Stimulated activated CD4-positive, alpha-beta T cell treated with anti-CD3 and anti-CD28 coated beads, Interleukin-4, amount 100 ng/mL, for 1 hour (primary cell): ENCODE measurements at places on chromosomes 3 and 15.

DNA sequence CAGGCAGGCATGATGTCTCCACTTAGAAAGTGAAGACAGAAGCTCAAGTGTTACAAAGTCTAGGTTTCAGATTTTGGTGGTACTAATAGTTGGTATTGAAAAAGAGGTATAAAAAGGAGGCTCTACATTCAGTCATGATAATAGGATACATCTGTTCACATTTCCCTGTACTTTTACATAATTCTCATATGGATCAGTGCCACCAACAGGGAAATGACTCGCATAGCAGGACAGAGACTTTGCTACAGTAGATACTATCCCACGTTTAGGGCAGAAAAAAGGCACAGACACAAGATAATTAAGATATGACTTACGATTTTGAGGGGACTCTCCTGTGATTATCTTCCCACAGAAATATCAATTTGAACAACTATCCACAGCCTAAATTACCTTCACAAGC is 1062.9 kb upstream of the EPHA6 start:
- no peak for DNase-seq

- DNase-seq, result no peak
Measured at GRCh38 chr3:66703501-66703900, 202.7 kb upstream of the LRIG1 start.

- no peak for DNase-seq
Measured at GRCh38 chr15:57251941-57252340, 124.4 kb upstream of the CGNL1 start.

GRCh38 chr15:101404245-101404644 is 85.3 kb downstream of the PCSK6 start:
- DNase-seq, result no peak

GRCh38 chr3:128068156-128068620 is 16.0 kb downstream of the SEC61A1 start:
- DNase-seq, result no peak

- no peak for DNase-seq
Measured at GRCh38 chr3:187922704-187923416, 177.6 kb upstream of the BCL6 start.

GRCh38 chr3:185519021-185519420 is 20.2 kb upstream of the TMEM41A start:
- DNase-seq, result no peak

DNA sequence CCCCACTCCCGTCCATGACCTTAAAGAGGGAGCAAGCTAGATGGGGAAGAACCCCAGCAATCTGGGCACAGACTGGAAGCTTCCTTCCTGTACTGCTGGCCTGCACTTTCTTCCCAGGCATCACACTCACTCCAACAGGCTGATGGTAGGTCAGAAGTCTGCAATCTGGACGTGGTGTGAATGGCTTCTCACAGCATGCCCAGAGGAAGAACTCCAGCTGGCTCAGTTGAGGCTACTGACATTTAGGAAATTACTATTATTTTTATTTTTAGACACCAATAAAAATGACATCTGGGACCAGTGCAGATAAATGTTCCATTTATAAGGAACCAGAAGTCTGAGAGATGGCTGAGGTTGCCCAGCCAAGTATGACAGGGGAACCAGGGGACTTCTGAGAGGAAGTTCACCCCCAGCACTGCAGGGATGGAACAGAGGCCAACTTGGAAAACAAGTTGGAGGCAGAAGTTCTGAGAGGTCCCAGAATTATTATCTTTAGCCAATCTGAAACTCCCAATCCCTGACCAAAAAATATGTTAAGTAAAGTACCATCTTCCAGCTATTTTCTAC is 163.8 kb upstream of the CTNNB1 start:
- DNase-seq, result no peak

DNA sequence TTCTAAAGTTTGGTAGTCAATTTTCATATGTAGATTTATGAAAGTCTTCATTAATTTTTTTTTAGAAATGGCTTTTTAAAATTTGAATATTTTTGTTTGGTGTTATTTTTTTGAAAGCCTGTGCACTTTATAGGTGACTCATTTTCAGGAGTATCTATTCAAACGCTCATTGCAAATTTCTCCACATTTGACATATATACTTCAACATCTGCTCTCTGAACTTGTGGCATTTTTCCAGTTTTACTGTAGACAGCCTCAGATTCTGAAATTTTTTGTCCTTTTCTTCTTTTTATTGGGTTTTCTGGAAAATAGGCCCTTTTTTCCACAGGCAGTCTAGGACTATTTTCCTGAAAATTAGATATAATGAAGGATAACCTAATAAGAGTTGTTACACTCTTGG is 396.6 kb downstream of the RBMS3 start:
- DNase-seq, result no peak

- no peak for DNase-seq
Measured at GRCh38 chr3:169362868-169363267, 300.6 kb downstream of the MECOM start.

DNA sequence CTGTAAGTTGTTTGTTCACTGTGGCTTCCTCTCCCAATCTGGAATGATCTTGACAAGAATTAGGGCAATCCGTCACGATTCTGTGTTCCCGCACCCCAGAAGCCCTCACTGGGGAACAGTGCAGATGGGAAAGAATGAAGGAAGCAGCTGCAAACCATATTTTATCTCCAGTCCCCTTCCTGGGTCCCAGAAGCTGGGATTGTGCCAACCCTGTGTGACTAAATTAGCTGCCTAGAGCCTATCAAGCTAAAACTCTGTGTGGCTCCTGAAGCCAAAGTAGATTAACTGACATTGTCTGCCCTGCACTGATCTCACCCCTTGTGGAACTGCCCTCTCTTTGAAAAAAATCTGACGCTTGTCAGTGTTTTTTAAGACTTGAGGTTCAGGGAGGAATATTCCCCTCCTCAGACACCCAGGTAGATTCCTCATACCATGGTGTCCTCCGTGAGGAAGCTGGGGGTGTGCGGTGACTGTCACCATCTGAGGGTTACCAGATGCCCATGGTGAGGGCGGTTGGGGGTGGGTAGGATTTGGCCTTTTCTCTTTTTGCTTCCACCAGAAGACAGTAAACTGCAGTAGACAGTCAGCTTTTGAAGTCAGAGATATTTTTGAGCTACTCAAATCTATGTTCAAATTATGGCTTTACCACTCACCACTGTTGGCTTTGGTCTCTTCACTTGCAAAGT is 358.3 kb upstream of the TPM1 start:
- DNase-seq, result no peak

DNA sequence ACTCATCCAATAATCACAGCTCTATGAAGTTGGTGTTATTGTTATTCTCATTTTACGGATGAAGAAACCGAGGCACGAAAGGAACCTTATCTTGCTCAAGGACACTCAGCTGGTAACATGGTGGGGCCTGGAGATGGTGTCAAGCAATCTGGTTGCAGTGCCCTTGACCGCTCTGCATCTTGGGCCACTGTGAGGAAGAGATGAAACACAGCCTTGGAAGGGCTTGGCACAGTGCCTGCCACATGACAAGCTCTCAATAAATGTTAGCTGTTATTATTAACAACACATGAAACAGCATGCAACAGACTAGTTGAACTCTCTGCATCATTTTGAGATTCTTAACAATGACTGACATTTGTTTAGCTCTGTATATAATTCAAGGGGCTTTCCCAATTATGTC is 10.1 kb upstream of the ITGA11 start:
- DNase-seq, result no peak

DNA sequence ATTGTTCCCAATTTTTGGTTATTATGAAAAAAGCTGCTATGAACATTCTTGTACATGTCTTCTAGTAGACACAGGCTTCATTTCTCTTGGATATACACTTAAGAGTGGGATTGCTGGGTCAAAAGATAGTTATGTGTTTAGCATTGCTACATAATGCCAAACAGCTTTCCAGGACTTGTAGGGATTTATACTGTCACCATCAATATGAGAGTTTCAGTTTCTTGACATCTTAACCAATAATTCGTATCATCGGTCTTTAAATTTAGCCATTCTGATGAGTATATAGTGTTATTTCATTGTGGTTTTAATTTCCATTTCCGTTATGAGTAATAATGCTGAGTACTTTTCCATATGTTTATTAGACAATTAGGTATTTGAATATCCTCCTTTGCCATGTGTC is 190.3 kb upstream of the PFN2 start:
- no peak for DNase-seq

- no peak for DNase-seq
Measured at GRCh38 chr15:91866371-91866905, 12.9 kb downstream of the SLCO3A1 start.

- no peak for DNase-seq
Measured at GRCh38 chr3:48567090-48567489, 3.5 kb upstream of the UCN2 start.

DNA sequence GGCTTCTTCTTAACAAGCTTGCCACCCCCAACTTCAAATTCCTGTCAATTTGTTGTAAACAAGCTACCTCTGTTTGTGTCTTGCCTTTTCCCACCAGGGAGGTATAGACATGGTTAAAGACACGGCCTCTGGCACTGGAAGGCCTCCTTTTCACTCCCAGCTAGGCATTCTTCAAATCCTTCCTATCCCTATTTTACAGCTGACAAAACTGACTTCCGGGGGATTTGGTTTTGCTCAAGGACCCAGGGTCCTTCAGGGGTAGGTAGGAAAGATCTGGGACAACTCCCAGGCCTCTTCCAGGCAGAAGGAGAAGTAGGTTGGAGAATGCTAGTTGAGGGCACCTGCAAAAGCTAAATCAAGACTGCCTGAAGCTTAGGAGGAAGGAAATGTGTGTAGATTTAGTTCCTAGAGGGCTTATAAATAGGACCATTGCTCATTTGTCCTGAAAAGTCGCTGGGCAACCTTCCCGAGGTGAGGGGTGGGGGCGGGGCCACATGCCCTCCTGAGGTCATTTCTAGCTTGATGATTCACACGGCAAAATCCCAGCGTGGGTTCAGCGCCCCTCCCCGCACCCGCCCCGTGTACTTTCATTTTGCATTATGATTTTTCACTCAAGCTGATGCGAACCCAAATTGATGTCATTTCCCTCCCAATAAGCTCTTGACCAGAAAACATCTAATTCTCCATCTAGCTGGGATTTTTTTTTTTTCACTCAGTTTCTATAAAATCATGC is 365.5 kb downstream of the SHQ1 start:
- DNase-seq, result peak; percentile 83

DNA sequence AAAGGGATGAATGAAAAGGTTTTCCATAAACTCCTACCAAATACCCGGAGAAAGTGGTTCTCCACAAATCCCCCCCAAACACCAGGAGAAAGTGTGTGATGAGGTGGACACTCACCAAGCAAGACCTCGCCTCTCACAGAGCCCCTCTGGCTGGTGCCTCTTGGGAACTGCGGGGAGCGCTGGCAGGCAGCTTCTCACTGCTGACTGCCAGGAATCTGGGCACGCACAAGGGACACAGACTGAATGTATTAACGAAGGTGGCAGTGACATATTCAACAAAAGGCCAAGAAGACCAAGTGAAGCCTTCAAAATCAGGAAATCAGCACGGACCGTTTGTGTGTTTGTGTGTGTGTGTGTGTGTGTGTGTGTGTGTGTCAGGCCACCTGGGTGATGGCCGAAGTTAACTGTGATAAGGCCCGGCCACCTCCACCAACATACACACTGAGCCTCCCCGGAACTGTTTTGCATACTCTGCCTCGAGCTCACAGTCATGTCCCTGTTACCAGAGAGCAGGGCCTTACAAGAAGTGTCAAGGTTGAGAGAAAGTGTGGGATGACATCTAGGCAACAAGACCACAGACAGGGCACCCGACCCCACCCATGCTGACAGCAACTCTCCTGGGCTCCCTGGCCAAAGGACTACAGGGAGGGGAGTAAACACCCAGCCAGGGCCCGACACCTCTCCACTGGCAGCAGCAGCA is 18.0 kb downstream of the ATP10A start:
- DNase-seq, result no peak

DNA sequence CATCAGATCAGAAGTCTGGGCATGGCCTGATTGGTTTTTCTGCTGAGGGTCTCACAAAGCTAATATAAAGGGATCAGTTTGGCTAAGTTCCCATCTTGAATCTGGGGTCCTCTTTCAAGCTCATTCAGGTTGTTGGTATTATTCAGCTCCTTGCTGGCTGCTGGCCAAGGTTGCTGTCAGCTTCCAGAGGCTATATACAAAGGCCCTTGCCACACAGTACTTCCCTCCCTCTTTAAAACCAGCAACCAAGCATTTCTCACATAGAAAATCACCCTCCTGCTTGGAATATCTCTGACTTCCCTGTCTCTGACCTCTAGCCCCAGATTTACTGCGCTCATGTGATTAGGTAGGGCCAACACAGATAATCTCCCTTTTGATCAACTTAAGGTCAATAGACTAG is 442.9 kb downstream of the ERC2 start:
- DNase-seq, result no peak

DNA sequence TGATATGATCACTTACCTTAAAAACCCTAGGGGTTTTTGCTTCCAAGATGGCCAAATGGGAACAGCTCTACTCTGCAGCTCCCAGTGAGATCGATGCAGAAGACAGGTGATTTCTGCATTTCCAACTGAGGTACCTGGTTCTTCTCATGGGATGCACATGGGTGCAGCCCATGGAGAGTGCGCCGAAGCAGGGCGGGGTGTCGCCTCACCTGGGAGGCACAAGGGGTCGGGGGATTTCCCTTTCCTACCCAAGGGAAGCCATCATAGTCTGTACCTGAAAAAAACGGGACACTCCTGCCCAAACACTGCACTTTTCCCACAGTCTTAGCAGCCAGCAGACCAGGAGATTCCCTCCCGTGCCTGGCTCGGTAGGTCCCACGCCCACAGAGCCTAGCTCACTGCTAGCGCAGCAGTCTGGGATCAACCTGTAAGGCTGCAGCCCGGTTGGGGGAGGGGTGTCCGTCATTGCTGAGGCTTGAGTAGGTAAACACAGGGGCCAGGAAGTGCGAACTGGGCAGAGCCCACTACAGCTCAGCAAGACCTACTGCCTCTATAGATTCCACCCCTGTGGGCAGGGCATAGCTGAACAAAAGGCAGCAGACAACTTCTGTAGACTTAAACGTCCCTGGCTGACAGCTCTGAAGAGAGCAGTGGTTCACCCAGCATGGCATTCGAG is 78.6 kb downstream of the CTNNB1 start:
- DNase-seq, result no peak

DNA sequence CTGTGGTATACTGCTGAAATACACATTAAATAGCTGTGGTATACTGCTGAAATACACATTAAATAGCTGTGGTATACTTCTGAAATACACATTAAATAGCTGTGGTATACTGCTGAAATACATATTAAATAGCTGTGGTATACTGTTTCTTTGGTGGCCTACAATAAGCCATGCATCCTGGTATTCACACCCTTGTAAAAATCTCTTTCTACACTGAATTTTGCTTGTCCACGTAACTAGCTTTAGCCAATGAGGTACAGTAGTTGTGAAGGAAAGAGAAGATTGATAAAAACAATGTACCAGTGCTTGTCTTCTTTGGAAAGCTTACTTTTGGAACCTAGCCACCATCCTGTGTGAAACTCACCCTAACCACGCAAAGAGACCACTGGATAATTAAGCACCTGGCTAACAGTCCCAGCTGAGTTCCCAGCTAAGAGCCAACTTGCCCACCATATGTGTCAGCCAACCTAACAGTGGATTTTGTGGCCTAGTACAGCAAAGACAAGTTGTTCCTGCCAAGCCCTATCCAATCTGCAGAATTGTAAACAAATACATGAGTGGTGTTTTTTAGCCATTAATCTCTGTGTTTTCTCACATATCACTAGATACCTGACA is 103.4 kb upstream of the MELTF start:
- no peak for DNase-seq
